RPMI7951 (cell line): ENCODE measurements at places on chromosomes 2 and 18.

DNA sequence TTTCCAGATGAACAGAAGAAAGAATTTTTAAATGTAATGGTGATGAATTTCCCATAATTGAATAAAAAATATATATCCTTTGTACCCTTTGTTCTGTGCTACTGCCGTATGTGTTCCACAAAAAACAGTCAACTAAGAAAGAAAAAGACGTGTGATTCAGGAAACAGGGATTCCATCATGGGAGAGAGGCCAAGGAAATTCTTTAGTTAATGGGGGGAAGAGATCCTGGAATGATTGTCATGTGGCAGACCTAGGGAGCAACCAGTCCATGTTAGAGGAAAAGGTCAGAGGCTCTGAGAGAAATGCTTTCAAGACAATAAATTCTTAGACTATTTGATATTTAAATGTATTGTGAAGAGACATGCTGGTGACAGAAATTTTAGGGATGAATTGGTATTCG, 76.6 kb downstream of the CPO start:
- no peak for DNase-seq

GRCh38 chr2:219292616-219293015, 13.4 kb downstream of the DNAJB2 start:
- no peak for DNase-seq

- DNase-seq = no peak
These were observed 26.2 kb upstream of the LOXHD1 start for GRCh38 chr18:46683252-46683651.

- DNase-seq = no peak
These were observed 187.1 kb downstream of the ZNF407 start for GRCh38 chr18:74784752-74785151.

- DNase-seq = peak; percentile 53
These were observed 1456.1 kb upstream of the ACVR2A start for GRCh38 chr2:146388757-146389156.

- DNase-seq = peak; percentile 99
These were observed at the start of gene CCNYL1 for GRCh38 chr2:207710814-207711740. CCNYL1 (plus strand) TSS chr2:207711640; CDS start chr2:207711897, 257 bp downstream.

- no peak for DNase-seq
These were observed 146.6 kb downstream of the HAUS1 start for GRCh38 chr18:46250812-46251173.

- DNase-seq = no peak
These were observed 170.4 kb downstream of the SMAD7 start for GRCh38 chr18:48780201-48780912.

- DNase-seq = peak; percentile 84
These were observed 655 bp downstream of the ACTR3 start for GRCh38 chr2:113890253-113891235.

- no peak for DNase-seq
These were observed 299.7 kb downstream of the DSEL start for GRCh38 chr18:67216846-67217245.

DNA sequence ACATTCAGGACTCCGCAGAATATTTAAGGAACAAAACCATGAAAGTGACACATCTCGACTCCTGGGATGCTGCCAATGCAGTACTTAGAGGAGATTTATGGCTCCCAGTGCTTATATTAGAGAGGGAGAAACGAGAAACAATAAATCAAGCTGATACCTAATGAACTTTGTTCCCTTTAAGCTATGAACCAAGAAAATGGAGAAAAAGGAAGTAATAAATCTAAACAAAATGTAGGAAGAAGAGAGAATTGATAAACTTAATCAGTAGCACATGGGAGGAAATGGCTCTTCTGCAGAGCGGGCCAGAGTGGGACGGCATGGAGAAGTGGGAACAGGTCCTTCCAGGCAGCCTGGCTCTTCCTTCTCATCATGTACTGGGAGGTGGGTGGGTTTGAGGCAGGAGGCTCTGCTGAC, 42.7 kb downstream of the NPPC start:
- DNase-seq = no peak

GRCh38 chr2:67792681-67793091, 270.1 kb downstream of the C1D start:
- DNase-seq = no peak

DNA sequence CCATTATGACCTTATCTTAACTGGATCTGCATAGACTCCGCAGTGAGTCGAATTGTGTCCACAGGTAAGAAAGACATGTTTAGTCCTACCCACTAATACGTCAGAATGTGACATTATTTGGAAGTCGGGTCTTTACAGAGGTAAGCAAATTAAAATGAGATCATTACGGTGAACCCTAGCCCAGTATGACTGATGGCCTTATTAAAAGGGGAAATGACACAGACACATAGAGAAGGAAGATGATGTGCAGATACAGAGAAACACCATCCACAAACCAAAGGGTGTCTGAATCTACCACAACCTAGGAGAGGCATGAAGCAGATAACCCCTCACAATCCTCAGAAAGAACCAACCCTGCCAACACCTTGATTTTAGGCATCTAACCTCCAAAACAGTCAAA, 135.6 kb downstream of the GALNT1 start:
- no peak for DNase-seq

DNA sequence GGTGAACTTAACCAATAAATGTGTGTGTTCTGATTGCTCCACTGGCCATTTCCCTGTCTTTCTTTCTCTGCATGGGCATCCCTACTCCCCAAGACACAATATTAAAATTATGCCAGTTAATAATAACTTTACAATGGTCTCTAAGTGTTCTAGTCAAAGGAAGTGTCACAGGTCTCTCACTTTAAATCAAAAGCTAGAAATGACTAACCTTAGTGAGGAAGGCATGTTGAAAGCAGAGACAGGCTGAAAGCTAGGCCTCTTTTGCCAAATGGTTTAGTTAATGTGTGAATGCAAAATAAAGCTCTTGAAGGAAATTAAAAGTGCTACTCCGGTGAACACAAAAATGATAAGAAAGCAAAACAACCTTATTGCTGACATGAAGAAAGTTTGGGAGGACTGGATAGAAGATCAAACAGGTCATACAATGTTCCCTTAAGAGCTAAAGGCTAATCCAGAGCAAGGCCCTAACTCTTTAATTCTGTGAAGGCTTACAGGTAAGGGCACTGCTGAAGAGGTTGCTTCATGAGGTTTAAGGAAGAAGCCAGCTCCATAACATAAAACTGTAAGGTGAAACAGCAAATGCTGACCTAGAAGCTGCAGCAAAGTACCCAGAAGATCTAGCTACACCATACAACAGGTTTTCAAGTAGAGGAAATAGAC, 44.0 kb upstream of the ARHGAP15 start:
- DNase-seq = no peak

DNA sequence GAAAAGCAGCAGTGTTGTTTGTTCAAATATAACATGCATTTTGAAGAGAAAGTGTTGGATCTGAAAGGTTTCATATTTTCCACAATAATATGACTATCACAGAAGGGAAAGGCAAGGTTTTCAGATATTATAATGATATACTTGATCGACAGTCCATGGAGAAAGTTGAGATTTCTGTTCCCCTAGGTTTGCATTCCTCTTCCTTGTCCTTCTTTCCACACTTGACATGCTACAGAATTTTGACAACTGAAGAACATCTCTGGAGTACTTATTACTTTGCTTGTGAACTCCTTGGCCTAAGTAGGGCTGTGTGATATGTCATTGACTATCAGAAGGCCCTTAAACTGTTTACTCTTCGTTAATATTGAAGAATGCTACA, 46.5 kb downstream of the TMEFF2 start:
- no peak for DNase-seq

DNA sequence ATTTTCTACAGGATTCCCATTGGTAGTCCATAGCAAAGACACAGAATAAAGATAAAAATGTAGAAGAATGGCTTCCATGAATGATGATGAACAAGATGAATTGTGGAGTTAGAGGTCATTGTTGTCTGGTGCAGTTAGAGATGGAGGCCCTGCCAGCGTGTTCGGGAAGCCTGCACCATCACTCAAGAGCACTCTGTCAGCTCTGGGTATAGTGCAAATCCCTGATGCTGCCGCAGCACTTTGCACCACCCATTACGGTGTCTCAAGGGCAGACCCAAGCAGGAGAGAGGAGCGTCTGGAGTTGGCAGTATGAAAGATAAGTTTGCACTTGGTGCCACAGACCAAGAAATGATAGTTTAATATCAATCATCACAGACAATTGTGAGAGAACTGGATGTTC, 181.6 kb upstream of the CHST9 start:
- DNase-seq = no peak

GRCh38 chr2:135745545-135745944, 3.9 kb downstream of the UBXN4 start:
- peak; percentile 67 for DNase-seq

DNA sequence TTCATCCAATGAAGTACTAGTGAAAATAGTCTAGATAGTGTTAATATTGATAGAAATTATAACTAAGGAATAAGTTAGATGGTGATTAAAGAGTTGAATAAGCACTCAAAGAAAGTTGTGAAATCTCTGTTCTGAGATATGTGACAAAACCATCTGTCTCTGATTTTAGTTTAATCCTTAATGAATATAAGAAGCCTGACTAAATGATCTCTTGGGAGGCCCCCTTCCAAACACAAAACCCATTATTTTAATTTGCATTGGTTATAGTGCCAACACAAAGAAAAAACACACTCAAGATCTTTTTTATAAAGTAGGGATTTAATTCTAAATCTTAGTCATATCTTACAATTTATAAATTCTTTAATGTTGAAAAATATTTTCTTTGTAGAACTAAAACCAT, 34.0 kb downstream of the SCN2A start:
- no peak for DNase-seq

DNA sequence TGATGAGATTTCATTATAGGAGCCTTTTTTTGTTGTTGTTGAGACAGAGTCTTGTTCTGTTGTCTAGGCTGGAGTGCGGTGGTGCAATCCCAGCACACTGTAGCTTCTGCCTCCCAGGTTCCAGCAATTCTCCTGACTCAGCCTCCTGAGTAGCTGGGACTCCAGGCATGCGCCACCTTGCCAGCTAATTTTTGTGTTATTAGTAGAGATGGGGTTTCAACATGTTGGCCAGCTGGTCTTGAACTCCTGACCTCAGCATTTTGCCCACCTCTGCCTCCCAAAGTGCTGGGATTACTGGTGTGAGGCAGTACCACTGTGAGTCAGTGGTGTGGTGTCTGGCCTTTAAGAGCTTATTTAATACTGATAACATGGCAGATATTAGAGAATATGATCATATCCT, 60.1 kb downstream of the MOB4 start:
- no peak for DNase-seq

DNA sequence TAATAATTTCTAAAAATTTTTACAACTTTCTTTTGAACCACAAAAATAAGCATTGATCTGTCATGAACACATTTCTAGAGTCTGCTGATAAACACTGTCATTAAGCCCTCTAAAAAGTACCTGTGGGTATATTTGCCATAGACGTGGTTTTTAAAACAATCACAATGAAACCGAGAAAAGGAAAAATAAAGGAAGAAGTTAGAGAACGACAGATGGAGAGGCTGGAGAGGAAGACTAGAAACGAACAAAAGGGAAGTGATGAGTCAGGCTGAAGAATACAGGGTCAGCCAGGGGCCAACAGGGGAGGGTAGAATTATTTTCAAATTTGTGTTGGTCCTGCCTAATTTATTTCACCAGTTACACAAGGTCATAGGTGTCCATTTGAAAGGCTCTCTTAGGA, 62.0 kb downstream of the MYL12B start:
- DNase-seq = peak; percentile 46

DNA sequence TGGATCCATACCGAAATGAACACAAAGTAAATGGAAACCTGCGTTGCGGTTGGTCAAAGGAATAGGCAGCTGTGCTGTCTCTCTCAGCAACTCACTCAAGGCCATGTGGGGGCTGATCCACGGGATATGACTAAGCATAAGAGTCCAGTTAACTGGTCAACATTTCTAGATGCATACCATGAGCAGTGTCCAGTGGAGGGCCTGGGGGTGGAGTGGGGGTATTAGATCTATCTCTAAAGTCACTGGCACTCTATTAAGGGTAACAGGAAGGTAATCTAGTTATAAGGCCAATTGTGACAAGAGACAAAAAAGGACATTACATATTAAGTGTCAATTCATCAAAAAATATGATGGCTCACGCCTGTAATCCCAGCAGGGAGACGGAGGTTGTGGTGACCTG, 136.8 kb downstream of the TTC32 start:
- peak; percentile 93 for DNase-seq

DNA sequence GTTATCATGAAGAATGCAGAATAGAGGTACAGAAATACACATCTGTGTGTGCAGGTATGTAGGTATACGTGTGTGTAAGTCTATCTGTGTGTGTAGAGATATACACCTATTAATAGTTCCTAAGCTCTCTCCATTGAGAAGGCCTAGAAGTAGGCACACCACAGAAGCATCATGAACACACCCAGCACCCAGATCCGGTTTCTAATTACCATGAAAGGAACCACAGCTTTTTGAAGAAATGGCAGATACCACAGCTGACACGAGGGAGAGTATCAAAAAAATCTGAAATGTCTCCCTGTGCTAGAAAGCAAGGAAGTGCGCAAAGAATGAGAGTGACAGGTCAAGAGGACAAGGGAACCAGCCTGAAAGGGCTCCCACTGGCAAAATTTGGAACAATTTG, 27.7 kb upstream of the AP1S3 start:
- no peak for DNase-seq

DNA sequence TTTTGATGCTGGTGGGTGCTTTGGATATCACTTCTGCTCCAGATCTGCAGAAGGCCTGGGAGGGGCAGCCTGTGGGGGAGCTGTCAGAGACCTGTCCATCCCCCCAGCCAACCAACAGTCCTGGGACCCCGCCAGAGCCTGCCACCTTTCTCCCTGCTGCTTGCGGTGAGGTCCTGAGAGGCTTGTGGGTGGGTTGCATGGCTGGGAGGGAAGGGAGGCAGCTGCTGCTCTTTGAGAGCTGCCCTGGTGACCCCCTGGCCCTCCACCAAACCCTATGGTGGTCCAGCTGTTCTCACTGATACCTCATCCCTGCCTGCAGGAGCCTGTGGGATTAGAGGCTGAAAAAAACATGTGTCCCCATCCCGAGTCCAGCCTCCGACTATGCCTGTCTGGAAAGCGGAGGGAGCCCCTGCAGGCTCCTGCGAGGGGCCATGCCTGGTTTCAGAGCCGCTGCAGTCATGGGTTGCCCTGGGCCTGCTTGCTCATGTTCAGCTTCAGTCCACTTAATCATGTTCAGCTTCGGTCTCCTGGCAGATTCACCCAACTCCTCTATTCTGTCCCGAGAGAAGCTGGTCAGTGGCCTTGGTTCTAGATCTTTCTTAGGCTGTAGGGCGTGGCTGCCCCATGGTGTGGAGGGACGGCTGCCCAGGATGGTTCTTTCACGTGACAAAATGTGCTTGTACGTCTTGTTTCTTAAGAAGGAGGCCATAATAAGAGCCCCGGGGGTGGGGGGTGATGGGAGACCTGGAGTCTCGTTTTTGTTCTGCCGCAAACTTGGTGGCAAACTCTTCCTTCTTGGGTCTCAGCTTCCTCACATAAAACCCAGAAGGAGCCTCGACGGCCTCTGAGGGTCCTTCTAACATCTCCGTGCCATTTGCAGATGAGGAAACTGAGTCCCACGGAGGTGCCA, 98.5 kb downstream of the CTIF start:
- DNase-seq = no peak

GRCh38 chr2:86440631-86441391, at the start of gene KDM3A:
KDM3A (plus strand) TSS chr2:86441371; CDS start chr2:86442048, 677 bp downstream.
- DNase-seq = peak; percentile 99
